ENCODE measurements at places on chromosomes 2 and 18. TPM values are rescaled to one million over a fixed set of nuclear protein-coding genes. Genes with fewer than 3 reads are reported as not detected.

PECR gene
- 8.1 TPM for polyA plus RNA-seq

CCDC178 gene
- 1.6 TPM for polyA plus RNA-seq

SLC9A4 gene
- polyA plus RNA-seq, result not detected

CPSF3 gene
- 39.8 TPM for polyA plus RNA-seq

POTEC gene
- not detected for polyA plus RNA-seq

UGT1A1 gene
- polyA plus RNA-seq, result not detected

SH3RF3 gene
- 5.6 TPM for polyA plus RNA-seq

Measured in muscle of back (tissue), 13 donors.